C1 segment of cervical spinal cord (tissue), 14 donors: ENCODE measurements at places on chromosomes 2 and 18.

DNA sequence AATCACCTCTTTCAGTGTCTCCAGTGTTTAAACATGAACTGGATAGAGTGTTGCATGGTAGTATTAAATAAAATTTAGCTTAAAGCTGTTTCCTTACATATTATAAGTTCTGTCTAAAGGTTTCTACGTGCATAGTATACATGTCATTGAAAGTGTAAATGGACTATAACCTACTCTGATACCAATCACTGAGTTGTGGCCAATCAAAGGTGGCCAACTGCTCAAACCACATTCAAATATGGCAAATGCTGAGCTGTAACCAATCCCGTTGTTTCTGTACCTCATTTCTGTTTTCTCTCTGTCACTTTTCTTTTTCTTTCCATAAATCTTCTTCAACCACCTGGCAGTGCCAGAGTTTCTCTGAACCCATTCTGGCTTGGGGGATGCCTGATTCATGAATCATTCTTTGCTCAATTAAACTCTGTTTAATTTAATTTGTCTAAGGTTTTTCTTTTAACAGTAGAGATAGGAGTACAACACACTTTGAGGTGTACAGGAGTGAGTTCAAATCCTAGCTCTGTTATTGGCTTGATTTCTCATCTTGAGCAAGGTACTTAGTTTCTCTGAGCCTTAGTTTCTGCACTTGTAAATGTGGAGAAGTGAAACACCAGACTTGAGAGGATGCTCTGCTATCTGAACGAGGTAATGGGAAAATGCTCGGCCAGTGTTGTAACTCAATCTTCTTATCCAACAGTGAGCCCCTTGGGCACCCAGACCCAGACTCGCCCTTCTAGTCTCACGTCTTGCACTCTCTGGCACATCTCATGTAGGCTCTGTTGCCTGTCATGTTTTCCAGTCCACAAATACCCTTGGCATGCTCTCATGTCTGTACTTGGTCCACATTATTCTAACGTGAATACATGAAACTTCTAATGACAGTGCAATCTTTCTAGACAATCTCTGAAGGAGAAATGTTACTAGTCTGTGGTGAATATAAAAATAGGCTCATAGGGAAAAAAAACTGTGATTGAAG, 228.0 kb downstream of the PIK3C3 start:
- no peak for DNase-seq

DNA sequence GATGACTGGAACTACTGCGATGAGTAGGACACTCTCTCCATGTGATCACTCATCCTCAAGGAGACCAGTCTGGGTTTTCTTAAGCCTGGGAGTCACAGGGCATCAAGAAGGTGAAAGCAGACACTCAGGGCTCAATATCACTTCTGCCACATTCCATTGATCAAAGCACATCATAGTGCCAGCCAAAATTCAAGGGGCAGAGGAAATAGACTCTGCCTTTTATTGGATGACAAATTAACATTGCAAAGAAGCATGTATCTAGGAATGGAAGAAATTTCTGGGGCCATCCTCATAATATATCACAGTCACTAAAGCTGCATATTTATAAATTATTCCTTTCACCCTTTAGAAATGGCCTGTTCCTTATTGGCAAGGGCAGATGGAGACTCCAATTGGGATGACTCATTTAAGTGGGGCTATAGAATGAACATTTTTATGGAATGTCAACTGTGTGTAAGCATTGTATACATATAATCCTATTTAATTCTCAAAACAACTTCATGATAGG, 114.8 kb upstream of the CDC42EP3 start:
- no peak for DNase-seq

DNA sequence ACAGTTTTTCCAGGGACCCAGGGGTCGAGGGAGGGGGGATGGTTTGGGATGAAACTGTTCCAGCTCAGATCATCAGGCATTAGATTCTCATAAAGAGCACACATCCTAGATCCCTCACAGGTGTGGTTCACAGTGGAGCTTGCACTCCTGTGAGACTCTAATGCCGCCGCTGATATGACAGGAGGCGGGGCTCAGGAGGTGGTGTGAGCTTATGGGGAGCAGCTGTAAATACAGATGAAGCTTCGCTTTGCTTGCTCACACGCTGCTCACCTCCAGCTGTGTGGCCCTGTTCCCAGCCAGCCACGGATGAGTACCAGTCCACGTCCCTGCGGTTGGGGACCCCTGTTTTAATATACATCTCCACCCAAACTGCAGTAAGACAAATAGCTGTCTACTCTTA, 204.2 kb downstream of the AGAP1 start:
- no peak for DNase-seq

GRCh38 chr2:95707837-95708236, 116.0 kb downstream of the TRIM43 start:
- no peak for DNase-seq

DNA sequence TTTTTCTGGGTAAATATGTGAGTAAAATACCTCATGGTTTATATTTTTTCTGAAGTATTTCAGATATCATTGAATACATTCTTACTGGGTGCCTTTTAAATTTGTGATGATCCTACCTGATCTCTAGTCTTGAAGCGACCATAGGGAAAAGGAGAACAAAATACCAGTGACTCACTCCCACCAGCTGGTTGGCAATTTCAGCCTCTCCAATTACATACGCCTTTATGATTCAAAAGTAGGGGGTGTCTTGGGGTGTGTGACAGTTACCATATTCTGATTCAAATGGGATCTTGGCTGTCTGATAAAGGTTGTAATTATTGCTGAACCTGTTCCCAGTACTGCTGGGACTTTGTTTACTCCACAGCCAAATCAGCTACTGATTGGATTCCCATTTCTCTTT, 175.9 kb upstream of the NXPH2 start:
- no peak for DNase-seq

- DNase-seq, result no peak
Measured at GRCh38 chr2:64742678-64743077, 89.0 kb upstream of the SERTAD2 start.
